CD4-positive, alpha-beta T cell treated with Interleukin-1 beta for 1 hour (primary cell): ENCODE measurements at places on chromosomes 12 and 14.

DNA sequence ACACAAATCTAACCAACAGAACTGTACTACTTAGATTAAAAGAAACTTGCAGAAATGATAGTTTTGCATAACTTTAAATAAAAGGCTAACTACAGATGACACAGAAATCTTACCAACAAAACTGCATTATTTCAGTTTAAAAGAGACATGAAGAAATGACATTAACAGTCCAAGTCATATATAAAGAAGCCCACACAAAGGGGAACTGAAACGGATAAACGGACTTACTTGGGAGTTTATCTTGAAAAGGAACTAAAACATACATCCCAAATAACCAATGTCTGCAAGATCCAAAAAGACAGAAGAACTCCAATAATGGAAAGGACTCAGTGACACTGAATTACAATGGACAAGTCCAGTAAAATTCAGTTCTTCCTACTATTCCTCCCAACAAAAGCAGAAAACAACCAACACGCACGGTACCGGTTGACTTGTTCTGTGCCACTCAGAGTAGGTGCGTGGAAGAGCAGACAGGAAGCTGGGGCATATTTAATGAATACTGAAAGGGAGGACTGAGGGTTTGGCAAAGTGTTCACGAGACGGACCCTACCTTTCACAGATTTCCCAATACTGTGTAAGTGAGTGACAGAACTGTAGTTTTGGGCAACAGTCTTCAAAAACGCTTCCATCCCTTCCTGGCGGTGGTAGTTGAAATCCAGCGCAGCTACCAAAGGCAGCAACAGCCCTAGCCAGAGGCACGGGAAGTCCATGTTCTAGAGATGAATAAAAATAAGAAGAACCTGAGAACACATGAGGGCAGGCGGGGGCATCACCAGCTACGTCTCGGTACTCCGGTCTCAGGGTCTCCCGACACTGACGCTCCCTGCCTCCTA, 627 bp downstream of the CPM start:
- peak; percentile 6 for DNase-seq

GRCh38 chr12:67415473-67415872, 146.3 kb downstream of the CAND1 start:
- DNase-seq = no peak

- no peak for DNase-seq
Measured at GRCh38 chr14:54330876-54331275, 65.9 kb upstream of the CDKN3 start.

GRCh38 chr12:13084898-13085640, 18.4 kb downstream of the GSG1 start:
- no peak for DNase-seq

GRCh38 chr14:64968651-64969050, 3.5 kb downstream of the RAB15 start:
- no peak for DNase-seq

DNA sequence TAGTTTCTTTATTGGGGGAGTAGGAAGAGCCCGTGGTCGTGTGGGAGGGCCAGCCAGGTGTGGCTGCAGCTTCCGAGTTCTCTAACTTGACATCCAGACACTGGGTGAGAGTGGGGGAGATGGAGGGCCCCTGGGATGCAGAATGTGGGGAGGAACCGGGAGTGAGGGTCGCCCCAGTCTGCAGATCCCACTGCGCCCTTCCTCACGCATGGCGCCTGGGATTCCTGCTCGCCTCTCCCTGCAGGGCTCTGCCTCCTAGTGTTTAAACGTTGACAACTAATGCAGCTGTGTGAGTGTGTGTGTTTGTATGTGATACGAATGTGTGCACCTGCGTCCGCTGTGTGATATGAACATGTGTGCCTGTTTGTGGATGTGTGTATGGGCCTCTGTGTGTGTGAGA, 34.6 kb downstream of the FZD10 start:
- DNase-seq = no peak

GRCh38 chr14:88842414-88842813, 18.0 kb downstream of the TTC8 start:
- DNase-seq = no peak

- DNase-seq = peak; percentile 95
Measured at GRCh38 chr12:132189378-132190011, 45.2 kb downstream of the NOC4L start.

DNA sequence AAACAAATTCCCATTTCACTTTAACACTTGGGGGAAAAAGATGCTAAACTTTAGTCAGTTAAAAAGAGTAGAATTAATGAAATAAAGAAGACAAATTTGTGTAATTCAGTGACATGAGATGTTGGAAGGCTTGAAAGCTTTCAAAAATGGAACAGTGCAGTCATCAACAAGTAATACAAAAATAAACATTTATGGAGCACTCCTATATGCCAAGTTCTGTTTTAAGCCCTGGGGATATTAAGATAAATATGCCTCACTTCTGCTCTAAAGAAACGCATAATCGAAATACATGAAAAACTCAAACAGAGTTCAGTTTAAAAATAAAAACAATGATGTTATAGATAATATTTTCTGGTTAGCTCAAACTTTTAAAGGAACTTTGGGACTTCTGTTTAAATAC, 93.0 kb downstream of the KCNH5 start:
- no peak for DNase-seq

DNA sequence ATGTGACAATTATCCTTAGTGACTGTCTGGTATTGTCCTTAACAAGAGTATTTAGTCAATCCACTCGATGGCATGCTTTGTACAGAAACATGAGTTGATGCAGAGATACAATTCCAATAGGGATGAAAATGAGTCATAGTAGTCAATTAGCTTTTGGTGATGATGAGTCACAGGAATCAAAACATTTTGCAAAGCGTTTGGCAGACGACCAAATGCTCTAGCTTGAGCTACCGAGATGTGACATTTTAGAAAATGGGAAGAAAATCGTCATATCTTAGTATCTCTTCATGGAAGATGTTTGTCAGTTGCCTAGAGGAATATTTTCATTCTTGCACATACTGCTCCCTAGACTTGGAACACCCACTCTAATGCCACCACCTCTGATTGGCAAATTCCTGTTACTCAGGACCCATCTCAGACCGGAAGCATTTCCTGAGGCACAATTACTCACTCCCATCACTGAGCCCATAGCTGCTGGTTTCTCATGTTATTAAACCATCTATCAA, 95.0 kb downstream of the LMNTD1 start:
- no peak for DNase-seq

- no peak for DNase-seq
Measured at GRCh38 chr12:91618281-91618680, 435.7 kb upstream of the DCN start.

- no peak for DNase-seq
Measured at GRCh38 chr12:108060903-108061302, 68.2 kb upstream of the WSCD2 start.

DNA sequence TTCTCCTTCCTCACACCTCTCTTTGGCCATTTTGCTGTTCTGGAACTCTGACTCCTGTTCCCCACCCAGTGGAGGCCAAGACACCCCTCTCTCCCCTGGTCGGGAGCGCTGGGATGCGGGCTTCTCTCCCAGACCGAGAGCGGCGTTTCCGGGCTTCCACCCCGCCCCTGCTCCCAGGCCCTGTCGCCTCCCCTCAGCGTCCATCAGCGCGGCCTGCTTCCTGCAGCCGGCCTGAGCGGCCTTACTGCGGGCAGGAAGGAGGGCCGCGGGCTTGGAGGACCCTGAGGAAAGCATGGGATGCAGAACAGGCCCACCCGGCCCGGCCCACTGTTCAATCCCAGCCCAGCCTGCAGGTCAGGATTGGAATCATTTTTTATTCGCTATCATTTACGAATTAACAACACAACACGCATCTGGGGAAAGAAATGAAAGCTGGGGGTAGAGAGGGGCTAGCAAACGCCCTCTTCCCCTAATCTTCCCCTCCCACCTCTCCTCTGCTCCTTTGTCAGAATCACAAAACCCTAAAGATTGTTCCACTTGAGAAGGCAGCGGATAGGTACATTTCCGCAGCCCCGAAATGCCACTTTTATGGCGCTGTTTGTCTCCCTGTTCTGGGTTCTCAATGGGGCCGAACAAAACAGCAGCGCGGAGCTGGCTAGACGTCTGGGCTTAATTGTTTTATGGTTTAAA, 3.8 kb upstream of the HOXC8 start:
- DNase-seq = no peak

GRCh38 chr12:116385486-116386217, 108.2 kb upstream of the MED13L start:
- DNase-seq = no peak

GRCh38 chr12:116474331-116474730, 84.8 kb upstream of the MAP1LC3B2 start:
- no peak for DNase-seq

DNA sequence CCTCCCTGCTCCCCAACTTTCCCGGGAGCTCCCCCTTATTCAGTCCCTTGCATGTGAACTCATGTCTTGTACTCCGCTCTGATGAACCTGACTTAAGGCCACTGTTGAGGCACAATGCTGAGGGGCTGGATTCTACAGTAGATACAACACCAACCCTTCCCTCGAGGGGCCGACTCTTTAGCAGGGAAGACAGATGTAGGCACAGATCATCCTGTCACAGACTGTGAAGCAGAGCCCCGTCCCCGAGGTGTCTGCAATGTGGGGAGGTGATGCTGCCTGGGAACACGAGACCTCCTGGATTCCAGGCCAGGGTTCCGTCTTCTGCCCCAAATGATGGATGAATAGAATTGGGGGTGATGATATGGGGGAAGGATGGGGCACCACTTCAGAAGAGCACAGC, 175.1 kb downstream of the CHST11 start:
- DNase-seq = no peak

GRCh38 chr12:71688961-71689570, 3.2 kb downstream of the TMEM19 start:
- no peak for DNase-seq

DNA sequence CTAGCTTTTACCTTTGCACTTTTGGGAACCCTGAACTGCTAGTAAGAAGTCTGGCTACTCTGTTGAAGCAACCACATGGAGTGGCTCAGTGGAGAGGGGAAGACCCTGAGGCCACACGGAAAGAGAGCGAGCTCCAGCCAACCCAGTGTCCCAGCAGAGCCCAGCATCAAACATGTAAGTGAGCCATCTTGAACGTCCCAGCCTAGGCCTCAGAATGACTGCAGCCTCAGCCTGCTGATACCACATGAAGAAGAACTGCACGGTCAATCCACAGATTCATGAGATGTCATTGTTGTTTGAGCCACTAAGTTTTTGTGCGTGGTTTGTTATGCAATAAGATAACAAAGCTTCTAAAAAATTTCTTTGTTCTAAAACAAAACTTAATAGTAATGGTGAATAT, 40.2 kb downstream of the TFCP2 start:
- no peak for DNase-seq

DNA sequence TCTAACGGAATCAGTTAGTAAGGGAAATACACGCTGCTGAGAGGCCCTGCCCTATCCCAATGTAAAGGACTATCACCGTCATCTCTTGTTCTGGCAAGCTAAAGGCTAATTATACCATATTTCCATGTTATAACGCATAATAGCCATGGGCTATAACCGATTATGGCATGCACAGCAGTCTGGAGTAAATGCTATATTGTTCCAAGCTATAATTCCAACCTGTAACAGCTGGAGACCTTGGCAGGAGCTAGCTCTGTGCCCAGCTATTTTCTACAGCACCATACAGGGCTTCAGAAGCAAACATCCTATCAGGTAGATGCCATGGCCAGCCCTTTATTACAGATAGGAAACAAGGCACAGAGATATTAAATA, 26.3 kb downstream of the SYNE3 start:
- DNase-seq = no peak

DNA sequence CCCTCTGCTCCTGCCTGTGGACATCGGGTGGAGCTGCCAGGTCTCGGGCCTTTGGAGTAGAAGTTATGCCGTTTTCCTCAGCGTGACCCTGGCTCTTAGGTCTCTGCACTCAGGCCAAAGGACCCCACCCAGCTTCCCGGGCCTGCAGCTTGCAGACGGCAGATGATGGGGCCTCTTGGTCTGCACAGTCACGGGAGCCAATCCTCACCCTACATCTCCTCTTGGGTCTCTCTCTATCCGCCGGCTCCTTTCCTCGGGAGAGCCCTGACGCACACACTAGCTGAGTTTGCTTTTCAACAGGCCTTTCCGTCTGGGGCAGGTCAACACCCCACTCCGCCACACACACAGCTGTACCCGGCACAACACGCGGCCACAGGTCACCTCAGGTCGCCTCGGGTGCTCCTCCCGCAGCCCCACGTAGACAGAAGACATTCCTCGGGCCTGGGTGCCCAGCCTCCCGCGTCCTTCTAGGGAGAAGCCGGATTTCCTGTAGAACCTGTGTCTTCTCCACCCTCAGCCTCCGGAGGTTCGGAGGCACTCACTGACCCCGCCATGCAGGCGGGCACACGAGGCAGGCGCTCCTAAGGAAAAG, 9.9 kb downstream of the GALNT9 start:
- no peak for DNase-seq

GRCh38 chr12:18723752-18724151, 14.1 kb downstream of the PLCZ1 start:
- DNase-seq = no peak

DNA sequence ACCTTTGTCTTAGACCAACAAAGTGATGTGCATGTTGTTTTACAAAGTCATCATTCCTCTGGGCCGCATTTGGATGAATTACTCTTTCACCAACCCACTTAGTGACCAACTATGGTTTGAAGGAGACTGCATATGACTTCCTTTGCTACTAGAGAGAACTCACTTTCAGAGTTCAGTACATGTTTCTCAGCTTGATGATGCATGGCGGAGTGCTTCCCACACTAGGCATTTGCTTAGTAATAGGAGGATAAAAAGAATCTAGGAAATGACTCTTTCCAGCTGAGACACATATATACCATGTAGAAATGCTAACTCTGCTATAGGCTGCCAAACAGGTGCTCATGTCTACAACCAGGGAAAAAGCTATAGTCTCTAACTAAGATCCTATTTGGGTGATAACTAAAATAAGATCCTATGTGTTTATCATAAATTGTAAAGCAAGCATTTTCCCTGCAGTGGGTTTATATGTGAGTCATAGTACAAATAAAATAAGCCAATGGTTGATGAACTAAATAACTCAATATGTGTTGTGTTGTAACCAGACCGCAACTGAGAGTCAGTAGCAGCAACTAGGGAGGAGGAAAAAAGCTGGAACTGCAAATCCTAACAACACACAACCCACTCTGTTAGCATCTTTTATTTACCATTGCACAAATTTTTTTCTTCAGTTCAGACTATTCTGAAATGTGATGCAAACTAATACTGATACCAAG, 87.2 kb downstream of the TSPAN8 start:
- no peak for DNase-seq

GRCh38 chr14:38065106-38065762, 142.5 kb upstream of the SSTR1 start:
- DNase-seq = peak; percentile 81

DNA sequence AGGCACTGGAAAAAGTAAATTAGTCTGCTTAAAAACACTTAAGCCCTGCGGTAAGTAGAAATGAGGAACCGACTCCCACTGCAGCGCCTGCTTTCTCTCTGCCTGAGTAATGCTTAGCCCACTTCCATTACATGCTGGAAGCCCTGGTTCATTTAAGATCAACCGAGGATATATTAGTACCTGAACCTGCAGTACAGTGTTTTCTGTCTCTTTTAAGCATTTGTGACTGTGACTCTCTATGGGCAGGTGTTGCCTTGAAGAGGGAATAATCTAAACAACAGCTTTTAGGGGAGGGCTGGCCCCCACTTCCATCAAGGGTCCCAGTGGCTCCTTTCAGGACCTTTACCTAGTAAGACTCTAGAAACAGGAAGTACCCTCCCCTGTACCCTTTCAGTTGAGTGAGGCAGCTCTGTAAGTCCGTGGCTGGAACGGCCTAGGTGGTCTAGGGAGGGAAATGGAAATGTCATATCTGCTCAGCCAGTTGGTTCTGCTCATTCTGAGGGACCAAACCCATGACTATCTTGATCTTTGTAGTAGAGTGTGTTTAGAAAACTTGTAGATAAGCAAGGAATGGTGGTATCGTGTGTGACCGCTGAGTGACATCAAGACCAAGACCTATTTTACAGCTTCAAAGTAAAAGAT, 56.2 kb downstream of the FNTB start:
- peak; percentile 27 for DNase-seq
